ENCODE measurements at places on chromosomes 3 and 15.
A peak's percentile ranks its signal among the peaks of the same experiment; 100 is the strongest.

GRCh38 chr3:155012584-155012983, 67.5 kb upstream of the MME start:
- DNase-seq = no peak

- peak; percentile 46 for DNase-seq
Observed at GRCh38 chr3:50345586-50346234, at the start of gene ZMYND10. Gene ZMYND10 (minus strand): TSS chr3:50345732. CDS start chr3:50345579, 153 bp downstream.

GRCh38 chr3:157465741-157466140, 29.1 kb downstream of the PTX3 start:
- peak; percentile 26 for DNase-seq

- no peak for DNase-seq
Observed at GRCh38 chr3:172180473-172180872, 141.1 kb downstream of the FNDC3B start.

DNA sequence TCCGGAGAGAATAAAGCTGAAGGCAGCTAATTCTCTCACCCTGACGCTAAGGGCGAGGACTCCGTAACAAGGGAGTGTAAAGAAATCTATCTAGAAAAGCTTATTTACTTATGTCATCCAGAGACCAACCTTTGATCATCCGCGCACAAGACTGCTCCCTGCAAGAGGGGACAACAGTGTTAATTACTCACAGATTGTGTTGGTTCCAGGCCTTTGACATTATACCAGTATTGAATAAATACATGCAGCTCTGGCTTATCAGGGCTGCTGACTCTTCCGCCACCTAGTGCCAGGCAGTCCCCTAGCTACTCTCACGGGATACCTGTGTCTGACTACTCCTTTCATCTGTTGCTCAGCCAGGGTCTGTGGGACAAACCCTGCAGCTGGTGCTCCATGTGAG, 211.7 kb downstream of the DTWD1 start:
- DNase-seq = no peak

- DNase-seq = peak; percentile 30
Observed at GRCh38 chr3:79881431-79881830, 113.6 kb upstream of the ROBO1 start.

DNA sequence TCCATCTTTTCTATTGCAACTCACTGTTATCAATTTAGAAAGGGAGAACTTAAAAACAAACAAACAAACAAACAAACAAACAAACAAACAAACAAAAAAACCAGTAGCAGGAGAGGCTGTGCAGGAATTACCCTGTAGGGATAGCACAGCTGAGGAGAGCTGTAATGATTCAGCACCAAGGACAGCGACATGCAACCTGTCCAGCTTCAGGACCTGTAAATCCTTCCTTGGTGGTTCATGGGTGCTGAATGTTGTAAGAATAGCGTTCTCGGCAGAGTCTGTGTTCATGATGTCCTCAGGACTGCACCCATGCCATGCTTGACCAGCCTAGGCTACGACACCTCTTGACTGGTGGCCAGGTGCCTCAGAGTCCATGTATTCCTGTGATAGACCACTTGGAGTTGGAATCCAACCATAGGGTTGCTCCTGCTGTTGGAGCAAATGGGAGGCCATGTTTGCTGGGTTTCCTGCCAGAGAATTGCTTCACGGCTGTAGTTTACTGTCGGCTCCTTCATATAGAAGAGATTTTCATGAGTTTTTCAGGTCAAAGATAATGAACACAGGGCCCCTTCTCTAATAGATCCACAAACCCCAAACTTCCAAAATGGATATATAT, 65.9 kb downstream of the CACNA2D3 start:
- DNase-seq = peak; percentile 57

DNA sequence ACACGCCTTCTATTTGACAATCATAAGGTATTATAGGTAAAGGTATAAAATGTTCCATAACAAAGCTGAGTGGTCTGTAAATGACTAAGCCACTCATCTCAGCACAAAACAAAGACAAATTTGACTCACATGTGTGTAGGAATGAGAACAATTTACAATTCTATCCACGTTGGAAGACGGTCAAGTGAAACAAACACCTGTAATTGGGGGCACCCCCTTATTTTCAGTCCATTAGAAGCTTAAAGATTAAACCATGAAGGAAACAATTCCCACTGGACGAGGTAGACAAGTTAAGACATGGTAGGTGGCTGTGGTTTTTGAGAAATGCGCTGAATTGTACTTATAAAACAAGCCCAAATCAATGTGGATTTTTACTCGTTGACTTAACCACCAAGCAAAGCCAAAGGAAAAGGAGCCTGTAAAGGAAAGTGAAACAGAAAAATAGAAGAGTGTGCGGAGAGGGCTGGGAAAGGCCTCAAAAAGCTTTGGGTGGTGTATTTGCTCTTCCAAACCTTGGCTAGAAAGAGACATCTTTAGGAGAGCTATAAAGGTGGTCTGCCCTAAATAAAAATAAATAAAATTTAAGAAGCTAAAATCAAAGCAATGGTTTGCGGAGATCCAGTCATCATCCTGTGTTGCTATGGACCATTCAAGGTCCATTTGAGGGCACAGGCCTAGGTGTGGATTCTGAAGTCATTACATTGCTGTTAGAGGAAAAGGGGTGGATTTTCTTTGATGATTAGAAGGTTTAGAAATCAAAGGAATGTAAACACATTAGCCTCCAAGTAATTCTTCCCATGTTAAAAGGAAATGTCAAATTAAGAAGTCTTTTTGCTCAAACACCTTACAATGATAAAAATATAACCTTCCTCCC, 135.0 kb downstream of the TFG start:
- no peak for DNase-seq

- no peak for DNase-seq
Observed at GRCh38 chr15:31401282-31401681, 74.6 kb downstream of the KLF13 start.

DNA sequence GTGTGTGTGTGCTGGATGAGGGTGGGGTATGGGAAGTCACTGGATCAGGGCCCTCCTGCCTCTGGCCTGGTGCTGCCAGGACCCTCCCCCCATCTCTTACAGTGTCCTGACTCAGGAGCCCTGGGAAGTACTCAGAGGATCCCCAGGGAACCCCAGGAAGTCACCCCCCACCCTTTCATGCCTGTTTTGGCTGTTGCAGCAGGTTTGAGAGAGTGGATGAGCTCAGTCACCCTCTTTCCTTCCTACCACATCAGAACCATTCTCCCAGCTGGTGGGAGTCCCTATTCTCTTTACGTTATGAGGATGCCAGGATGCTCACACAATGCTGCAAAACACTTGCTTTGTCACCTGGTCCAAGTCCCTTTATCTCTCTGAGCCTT, 59.0 kb downstream of the BDH1 start:
- DNase-seq = peak; percentile 56

- no peak for DNase-seq
Observed at GRCh38 chr15:57890878-57891277, 174.6 kb downstream of the ALDH1A2 start.

- DNase-seq = peak; percentile 20
Observed at GRCh38 chr3:50364573-50365079, 5.3 kb upstream of the TMEM115 start.

GRCh38 chr3:184806567-184807271, 5.2 kb upstream of the VPS8 start:
- no peak for DNase-seq

DNA sequence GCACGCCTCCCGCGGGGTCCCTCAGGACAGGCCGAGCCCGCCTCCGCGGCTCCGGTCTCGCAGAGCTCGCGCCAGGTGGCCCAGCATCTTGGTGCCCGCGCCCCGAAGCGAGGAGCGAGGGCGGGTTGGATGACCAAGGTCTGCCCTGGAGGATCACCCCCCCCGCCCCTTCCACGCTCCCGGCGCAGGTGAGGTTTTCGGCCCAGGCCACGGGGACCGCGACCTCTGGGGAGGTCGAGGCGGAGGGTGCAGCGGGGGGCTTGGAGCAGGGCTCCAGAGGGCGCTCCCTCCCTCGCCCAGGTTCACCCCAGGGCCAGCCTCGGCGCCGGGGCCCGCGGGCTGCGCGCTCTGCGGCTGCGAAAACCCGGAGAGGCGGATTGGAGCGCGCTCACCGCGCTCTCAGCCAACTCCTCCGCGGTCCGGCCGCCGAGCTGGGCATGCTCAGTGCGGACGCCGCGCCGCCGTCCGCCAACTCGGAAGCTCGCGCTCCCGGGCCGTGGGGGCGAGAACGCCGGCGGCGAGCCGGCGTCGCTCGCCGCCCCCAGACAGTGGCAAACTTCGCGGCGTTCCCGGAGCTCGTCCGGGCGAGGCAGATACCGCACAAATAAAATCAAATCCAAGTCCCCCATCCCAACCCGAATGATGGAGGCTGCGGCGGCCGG, at the start of gene MED12L:
MED12L (plus strand) TSS at position 438 of the 662 bp plus-strand sequence. CDS start 1,263 bp downstream, outside the sequence.
- DNase-seq = peak; percentile 78

- DNase-seq = no peak
Observed at GRCh38 chr15:85280203-85280602, 100.2 kb upstream of the AKAP13 start.

DNA sequence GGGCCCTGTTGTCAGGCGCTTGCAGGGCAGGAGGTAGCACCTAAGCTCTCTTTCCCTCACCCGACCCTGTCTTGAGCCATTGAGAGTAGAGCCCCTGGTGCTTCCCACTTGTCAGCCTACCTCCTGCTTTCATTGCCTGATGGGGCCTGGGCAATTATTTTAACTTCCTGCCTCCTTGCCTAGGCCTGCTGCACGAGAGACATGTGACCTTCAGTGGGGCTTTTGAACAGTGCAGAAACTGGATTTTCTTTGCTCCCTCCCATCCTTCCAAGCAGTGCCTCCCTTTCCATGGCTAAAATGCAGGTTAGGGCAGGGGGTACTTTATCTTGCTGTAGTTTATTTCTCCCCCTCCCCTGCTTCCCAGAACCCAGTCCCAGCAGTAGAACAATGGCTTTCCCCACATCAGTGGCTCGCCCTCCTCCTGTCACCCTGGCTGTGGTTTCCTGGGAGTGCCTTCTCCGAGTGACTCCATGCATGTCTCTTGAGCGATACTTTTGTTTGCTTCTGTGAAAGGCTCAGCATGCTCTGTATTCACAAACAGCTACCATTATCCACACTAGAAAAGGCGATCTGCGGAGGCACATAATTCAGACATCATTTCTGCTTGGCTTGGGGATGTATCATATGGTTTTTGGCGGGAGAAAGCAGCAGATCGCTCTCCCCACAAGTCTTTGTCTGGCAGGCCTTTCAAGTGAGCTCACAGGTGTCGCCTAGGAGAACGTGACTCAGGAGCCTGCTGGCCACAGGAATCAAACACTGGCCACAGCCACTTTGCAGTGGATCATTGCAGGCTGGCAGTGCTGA, 24.1 kb downstream of the PDIA5 start:
- no peak for DNase-seq

- no peak for DNase-seq
Observed at GRCh38 chr3:113158171-113158570, 53.2 kb upstream of the BOC start.

GRCh38 chr3:25586553-25586952, 78.2 kb downstream of the TOP2B start:
- no peak for DNase-seq

- DNase-seq = peak; percentile 60
Observed at GRCh38 chr3:24119321-24119751, 174.2 kb downstream of the NR1D2 start.

- no peak for DNase-seq
Observed at GRCh38 chr15:33956397-33956796, 11.9 kb upstream of the CHRM5 start.

DNA sequence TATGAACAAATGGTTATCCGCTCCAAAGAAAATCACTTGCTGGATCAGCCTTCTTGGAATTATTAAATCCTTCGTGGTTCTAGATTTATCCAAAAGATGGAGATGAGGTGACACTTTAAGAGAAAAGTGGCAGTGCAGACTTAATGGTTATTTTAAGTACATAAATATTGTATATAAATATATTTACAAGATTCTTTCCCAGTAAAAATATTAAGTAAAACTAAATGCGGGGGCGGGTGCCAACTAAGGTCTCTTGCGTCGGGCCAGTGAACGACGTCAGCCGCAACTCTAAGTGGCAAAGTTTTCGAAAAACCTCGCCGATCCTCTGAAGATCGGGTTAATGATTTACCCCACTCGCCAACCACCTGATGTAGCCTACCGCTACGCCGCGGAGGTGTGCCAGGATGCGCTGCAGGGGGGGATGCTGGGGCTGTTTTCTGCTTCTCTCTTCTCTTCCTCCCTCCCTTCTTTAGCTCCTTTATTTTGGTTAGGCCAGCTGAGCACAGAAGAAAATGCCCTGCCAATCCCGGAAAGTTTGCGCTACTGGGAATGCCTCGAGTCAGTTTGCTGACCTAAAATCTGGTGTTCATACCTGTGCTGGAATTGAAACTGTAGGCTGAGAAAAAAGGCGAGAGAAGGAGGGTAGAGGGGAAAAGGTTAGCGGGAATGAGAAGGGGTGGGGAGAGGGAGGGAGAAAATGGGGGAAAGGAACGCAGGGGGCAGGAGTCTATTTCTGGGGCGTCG, 7.6 kb upstream of the FOXB1 start:
- DNase-seq = no peak

- no peak for DNase-seq
Observed at GRCh38 chr3:141379250-141379966, 11.1 kb downstream of the ZBTB38 start.

DNA sequence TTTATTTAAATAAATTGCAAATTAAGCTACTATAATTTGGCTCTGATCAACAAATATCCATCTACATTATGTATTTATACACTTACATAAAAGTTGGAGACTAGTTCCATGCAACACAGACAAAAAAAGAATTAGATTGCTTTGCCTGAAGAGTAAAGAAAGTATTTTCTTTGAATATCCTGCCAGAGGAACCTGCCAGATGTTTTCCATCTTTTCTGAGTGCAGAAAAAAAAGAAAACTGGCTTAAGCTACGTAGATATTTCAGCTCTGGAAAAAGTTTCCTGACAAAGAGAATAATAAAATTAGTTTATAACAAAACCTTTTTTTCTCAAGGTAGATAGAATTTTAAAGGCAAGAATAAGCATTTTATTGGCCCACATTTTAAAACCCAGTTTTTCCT, 607.5 kb upstream of the NAALADL2 start:
- no peak for DNase-seq

DNA sequence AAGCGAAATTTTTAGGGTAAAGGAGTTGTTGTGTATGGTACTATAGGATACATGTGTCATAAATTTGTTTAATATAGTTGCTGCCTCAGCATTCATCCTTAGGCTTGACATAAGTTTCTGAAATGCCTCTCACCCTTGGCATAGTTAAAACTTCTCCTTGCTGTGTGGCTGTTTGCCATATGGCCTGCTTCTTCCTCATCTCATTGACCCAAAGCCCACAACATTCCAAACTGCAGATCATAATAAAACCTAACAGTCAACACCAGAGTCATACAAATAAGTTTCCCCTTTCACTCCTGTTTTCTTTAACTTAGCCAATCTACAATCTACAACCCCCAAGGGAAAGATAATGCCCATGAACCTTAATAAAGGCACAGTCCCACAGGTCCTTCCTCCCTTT, 136.6 kb downstream of the TMCC1 start:
- DNase-seq = peak; percentile 68

- peak; percentile 68 for DNase-seq
Observed at GRCh38 chr3:11601446-11602238, 42.1 kb downstream of the VGLL4 start.

GRCh38 chr3:8938021-8938420, 25.3 kb downstream of the RAD18 start:
- peak; percentile 57 for DNase-seq

Measured in fibroblast of skin of scalp (primary cell).